Suppressor macrophage treated with lipopolysaccharide for 1 hour (primary cell): ENCODE measurements at places on chromosomes 2 and 18.

DNA sequence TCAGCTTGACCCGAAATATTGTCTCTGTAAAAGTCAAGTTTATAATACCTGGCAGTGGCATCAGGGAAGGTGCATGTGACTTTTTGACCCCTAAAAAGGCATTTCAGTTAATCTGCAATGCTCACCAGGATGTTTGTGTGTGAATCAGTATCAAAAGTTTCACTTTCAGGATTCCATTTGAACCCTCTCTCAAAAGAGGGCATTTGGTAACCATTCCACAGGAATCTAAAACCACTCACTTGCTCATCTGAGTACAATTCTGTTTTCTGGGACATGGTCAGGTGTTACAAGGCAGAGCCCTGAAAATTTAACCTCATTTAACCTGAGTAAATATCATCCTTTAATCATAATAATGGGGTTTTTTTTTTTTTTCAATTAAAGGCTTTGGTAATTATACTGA, 77.9 kb upstream of the KLF7 start:
- DNase-seq = no peak

DNA sequence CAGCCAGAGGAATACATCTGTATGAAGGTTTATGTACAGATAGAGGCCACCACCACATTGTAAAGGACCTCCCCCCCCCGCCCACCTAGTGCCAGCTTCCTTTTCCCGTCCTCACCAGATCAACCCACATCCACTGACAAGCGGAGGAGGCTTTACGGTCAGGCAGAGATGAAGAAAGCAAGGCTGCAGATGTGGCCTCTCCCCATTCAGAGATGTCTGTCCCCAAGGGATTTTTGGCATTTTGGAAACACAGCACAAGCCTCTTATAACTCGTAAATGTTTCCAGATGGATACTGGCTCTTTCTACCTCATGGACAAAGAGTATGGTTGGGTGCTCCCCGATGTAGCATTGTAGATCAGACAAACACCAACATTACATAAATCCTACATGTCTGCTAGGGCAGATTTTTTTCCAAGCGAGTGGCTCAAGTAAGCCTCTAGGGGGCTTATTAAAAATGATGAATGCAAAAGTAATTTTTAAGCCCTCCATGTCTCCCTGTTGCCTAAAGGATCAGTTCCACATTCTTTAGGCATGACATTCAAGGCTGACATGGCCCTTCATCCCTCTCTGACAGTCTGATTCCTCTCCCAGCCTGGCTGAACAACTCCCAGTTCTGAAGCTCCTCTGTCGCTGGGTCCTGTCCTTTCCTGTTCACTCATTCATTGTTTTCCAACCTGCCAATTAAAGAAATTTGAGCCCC, 11.7 kb downstream of the VIT start:
- DNase-seq = peak; percentile 40

DNA sequence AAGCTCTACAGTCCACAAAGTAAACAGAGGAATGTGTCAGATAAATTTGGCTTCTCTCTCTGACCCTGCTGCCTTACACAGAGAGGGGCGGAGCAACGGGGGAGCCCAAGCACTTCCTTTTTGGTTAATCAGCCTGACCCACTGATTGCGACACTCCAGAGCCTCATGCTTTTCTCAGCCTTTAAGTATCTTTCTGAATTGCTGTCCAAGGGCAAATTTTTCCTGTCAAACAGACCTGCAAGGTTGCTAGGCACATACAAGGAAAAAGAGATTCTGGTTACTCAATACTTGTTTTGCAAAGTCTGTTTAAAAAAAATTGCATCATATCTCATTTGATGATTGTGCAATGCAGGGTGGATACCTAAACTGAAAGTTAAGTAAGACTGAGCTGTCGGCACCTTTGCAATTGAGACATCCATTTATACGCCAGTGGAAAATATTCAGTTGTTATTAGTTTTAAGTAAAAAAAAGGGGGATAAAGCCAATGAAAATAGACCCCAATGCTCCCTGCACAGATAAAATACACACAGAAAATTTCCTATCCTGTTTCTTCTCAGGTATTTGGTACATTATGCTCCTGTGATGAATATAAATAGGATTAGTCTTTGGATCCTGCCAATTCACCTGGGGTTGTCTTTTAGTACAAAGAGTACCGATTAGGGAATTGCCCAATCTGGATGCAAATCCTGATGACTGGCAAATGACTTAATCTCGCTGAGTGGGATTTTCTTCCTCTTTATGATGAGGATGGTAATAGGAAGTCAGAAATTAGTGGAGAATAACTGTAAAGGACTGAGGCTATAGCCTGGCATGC, 260.2 kb upstream of the TRIB2 start:
- DNase-seq = peak; percentile 96

- DNase-seq = peak; percentile 77
Observed at GRCh38 chr2:142873831-142874287, 3.6 kb upstream of the KYNU start.

- no peak for DNase-seq
Observed at GRCh38 chr2:50769406-50770181, 262.3 kb downstream of the NRXN1 start.

GRCh38 chr2:10534514-10535250, 86.6 kb upstream of the ODC1 start:
- peak; percentile 16 for DNase-seq

DNA sequence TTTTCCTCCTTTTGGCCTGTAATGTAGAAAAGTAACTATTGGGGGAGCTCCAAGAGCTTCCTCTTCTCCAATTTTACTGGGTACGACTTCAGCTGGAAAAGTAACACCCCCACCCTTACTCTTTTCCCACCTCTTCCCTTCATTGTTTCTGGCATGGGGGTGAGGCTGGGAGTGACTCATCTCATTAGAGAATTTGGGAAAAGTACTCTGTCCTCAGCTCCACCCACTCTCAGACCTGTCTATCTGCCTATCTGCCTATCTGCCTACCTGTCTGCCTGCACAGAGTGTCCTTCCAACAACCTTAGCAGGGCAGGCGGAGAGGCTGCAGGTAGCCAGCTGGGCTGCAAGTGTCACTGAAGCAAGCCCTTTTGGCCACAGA, 93.6 kb downstream of the EPHA4 start:
- no peak for DNase-seq

- no peak for DNase-seq
Observed at GRCh38 chr2:43642363-43642762, 5.3 kb downstream of the PLEKHH2 start.

GRCh38 chr18:75339936-75340605, 87.4 kb downstream of the SMIM21 start:
- DNase-seq = no peak
